ENCODE measurements at places on chromosomes 12 and 14. TPM values are rescaled to one million over a fixed set of nuclear protein-coding genes. Genes with fewer than 3 reads are reported as not detected.

DNA sequence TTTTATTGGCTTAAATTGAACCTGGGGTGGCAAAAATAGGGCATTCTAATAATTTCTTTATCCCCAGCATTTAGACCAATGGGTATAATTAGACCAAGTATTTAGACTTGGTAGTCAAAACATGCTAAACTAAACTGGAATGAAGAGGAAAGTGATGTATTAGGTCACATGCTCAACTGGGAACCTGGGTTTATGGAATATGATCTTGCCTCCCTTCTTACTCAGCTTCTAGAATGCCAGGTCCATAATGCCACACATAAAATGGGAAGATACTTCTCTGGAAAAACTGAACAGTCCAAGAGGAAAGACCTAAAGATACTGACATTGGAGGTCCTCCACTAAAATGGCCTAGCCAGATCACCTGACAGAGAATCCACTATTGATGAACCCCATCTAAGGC lies 6.2 kb upstream of the BIN2 start:
- no peak for DNase-seq

DNA sequence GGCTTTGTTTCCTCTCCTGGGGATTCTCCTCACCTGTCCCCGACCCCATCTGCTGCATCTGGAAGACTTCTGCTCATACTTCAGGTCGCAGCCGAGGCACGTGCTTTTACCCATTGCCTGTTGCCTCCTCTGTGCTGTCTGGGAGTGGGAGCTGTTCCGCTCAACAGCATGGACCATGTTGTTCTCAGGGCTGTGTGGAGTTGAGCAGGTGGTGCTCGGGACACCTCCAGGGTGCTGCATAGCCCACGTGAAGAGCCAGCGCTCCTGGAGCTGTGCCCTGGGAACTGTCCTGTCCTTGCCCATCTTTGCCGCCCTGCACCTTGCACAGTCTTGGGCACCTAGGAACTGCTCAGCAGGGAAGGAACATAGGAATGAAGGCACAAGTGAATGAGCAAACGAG lies 62.4 kb downstream of the IQSEC3 start:
- no peak for DNase-seq

GRCh38 chr14:54600717-54601109 lies 33.8 kb downstream of the SAMD4A start:
- DNase-seq, result no peak

DNA sequence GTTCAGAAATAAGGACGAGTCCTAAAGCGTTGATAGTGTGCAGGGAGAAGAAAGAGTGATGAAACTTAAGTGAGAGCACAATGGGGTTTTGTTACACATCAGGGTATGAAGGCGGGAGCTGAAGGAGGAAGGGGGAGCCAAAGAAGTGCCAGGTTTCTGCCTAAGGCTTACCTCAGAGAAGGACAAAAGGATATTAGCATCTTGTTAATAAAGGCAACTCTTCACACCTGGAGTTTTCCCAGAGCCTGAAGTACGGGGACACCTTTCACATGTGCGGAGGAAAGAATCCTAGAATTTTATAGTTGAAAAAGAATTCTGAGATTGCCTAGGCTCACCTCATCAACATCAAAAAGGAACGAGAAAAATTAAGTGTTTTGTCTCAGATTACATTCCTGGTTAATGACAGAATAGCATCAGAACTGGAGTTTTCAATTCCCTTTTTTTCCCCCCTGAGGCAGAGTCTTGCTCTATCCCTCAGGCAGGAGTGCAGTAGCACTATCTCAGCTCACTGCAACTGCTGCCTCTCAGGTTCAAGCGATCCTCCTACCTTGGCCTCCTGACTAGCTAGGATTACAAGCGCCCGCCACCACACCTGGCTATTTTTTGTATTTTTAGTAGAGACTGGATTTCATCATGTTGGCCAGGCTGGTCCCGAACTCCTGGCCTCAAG lies 2.2 kb upstream of the SAV1 start:
- no peak for DNase-seq

TMEM179 gene
- not detected for total RNA-seq

SLC11A2 gene
- 19.6 TPM for total RNA-seq

PLEKHD1 gene
- total RNA-seq, result not detected

All from SJSA1 (cell line).